Osteocyte (in vitro differentiated cells): ENCODE measurements at places on chromosomes 6 and 20. TPM values are rescaled to one million over a fixed set of nuclear protein-coding genes. Genes with fewer than 3 reads are reported as not detected.

The OLIG3 gene
- total RNA-seq = not detected in 2 replicates

The RIPPLY2 gene
- total RNA-seq = not detected in 2 replicates

The ARMC12 gene
- 1.3 and 2.5 TPM in 2 replicates for total RNA-seq

The GNRH2 gene
- total RNA-seq = not detected in 2 replicates

The CNKSR3 gene
- 14.6 and 15.3 TPM in 2 replicates for total RNA-seq

DNA sequence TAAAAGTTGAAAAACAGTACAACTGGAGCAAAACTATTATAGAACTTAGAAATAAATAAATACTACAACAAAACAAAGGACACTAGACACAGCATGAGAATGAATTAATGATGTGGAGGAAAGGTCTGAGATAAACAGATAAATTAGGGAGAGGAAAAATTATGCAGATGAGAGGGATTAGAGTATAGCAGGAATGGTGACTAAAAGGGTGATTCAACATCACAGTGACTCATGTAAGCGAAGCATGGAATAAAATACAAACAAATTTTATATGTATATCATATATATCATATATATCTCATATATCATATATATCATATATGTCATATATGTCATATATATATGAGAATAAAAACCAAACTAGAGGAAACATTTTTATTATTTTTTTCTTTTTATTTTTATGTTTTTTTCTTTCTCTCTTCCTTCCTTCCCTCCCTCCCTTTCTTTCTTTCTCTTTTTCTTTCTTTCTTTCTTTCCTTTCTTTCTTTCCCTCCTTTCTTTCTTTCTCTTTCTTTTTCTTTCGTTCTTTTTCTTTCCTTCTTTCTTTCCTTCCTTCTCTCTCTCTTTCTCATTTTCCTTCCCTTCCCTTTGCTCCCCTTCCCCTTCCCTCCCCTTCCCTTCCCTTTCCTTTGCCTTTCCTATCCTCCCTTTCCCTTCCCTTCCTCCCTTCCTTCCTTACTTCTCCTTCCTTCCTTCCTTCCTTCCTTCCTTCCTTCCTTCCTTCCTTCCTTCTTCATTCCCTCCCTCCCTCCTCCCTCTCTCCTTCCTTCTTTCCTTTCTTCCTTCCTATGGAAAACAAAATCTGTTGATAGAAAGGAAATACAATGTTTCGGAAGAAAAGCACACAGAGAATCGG lies 1014.6 kb downstream of the GRIK2 start:
- H3K36me3 ChIP-seq = no peaks in the 10 kb centered on the region
- no peak overlapping the region for H3K27ac ChIP-seq
- no peak overlapping the region for H3K4me3 ChIP-seq
- H3K4me1 ChIP-seq = no peaks in the 10 kb centered on the region

GRCh38 chr6:43740961-43741764 lies 28.8 kb upstream of the VEGFA start:
- H3K27ac ChIP-seq = no peak overlapping the region
- H3K4me3 ChIP-seq = no peak overlapping the region
- no peak for DNase-seq

DNA sequence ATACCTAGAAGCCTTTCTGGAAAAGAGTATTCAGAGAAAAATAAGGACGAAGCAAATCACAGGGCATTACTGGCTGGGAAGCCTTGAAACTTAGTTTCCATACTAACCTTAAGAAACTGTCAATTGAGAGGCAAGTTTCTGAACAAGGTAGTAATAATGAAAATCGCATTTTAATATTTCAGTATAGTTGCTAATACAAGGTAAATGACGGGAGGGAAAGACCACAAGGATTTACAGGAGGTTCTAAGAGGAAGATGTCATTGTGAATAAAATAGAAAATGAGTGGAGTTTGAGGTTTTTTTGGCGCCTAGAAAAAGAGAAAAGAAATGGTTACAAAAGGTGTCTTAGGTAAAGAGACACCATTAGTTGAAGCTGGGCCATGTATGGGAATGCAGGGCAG lies 53.9 kb upstream of the AIG1 start:
- no peak overlapping the region for H3K4me3 ChIP-seq
- no peak overlapping the region for H3K27ac ChIP-seq
- H3K4me1 ChIP-seq = no peaks in the 10 kb centered on the region
- H3K27me3 ChIP-seq = peaks cover 33% of the 10 kb centered on the region
- DNase-seq = no peak
- H3K36me3 ChIP-seq = no peaks in the 10 kb centered on the region

DNA sequence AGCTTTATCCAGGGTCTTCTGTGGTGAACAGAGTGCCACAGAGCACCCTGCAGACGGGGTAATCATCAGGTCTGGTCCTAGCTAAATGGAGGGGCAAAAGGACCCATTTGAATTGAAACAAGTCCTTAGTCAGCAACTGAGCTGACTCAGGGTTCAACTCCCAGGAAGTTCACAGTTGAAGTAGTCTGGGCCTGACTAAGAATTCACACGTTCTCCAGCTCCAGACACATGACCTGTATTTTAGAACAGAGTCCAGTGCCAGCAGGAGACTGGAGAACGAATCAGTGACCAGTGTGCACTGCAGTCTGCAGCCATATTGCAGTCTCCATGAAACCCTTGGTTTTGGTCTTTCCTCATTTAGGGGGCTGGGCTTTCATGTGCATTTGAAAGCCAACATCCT lies 85.2 kb downstream of the ELOVL4 start:
- no peaks in the 10 kb centered on the region for H3K4me1 ChIP-seq
- H3K36me3 ChIP-seq = no peaks in the 10 kb centered on the region
- no peak for DNase-seq
- H3K27me3 ChIP-seq = peaks cover 10% of the 10 kb centered on the region

- no peak overlapping the region for H3K4me3 ChIP-seq
- H3K4me1 ChIP-seq = peaks cover 46% of the 10 kb centered on the region
- no peaks in the 10 kb centered on the region for H3K27me3 ChIP-seq
- no peak for DNase-seq
- H3K27ac ChIP-seq = peak overlapping the region; percentile 23
Measured at GRCh38 chr6:89348372-89348771, 4.2 kb downstream of the UBE2J1 start.

- no peak for DNase-seq
- H3K36me3 ChIP-seq = peaks cover 10% of the 10 kb centered on the region
- H3K4me1 ChIP-seq = peaks cover 42% of the 10 kb centered on the region
- peak overlapping the region; percentile 93 for H3K27ac ChIP-seq
- H3K4me3 ChIP-seq = peak overlapping the region; percentile 91
- no peaks in the 10 kb centered on the region for H3K27me3 ChIP-seq
Measured at GRCh38 chr6:163415620-163416556, 1.4 kb downstream of the QKI start.

GRCh38 chr20:20821484-20822260 lies 109.2 kb upstream of the RALGAPA2 start:
- no peak overlapping the region for H3K4me3 ChIP-seq
- H3K4me1 ChIP-seq = no peaks in the 10 kb centered on the region
- peaks cover 25% of the 10 kb centered on the region for H3K27me3 ChIP-seq
- DNase-seq = no peak
- no peak overlapping the region for H3K27ac ChIP-seq
